ENCODE measurements at places on chromosomes 1 and 21.

- no peak for DNase-seq
Observed at GRCh38 chr1:198118134-198118533, 38.7 kb upstream of the NEK7 start.

DNA sequence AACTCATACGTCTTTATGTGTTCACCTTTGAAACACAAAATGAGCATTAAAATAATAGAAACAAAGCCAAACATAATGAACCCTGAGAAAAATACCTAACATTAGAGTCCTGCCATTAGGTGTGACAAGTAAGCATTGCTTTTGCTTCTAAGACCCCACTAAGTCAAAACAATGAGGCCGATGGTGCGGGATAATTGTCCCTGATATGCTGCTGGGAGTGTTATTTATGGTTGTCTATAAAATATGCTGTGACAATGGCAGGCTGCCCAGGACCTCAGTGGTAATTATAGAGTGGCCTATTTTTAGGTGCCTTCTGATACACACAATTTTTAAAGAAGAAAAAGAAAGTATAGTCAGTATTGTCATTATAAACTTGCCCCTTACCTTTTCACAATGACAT lies 1423.1 kb downstream of the AMY1C start:
- DNase-seq, result peak; percentile 71

DNA sequence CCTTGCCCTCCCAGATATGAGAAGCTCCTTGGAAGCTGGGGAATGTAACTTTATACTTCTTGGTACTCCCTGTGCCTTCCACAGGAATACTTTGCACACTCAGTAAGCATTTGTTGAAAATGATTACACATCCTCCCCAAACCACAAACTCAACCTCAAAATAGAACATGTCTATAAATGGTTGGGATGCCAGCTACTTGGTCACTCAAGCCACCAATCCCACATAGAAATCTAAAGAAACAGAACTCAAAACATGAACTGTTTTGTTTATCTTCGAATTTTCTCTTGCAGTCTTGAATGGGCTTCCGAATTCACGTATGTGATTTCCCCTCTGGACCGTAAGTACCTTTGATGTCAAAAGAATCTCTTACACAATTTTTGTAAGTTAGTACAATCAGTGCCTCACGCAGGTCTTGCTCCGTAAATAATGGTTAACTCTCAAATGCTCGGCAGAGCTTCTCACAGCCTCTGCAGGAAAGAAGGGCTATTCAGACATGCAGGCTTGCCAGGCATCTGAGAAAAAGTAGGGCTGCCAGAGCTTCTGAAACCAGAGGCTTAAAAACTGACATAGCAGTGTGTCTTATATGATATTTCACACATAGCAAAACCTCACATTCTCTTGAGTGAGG lies 26.9 kb downstream of the SORT1 start:
- DNase-seq, result no peak

DNA sequence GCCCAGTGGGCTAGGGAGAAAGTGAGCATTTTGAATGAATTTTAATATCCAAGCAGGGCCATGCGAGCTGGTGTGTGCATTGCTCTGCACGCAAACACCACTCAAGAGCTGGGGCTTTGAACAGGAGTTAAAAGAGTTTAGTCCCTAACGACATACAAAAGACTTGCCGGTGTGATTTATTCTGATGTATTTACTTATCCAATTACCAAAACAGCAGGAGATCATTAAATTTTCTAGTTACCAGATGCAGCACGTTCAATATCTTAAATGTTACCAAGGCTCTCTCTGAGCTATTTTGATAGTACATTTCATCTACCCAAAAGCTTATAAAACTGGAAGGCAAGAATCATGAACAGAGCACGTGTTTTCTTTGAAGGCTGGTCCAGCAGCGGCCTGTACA lies 30.0 kb upstream of the DMRTA2 start:
- no peak for DNase-seq

DNA sequence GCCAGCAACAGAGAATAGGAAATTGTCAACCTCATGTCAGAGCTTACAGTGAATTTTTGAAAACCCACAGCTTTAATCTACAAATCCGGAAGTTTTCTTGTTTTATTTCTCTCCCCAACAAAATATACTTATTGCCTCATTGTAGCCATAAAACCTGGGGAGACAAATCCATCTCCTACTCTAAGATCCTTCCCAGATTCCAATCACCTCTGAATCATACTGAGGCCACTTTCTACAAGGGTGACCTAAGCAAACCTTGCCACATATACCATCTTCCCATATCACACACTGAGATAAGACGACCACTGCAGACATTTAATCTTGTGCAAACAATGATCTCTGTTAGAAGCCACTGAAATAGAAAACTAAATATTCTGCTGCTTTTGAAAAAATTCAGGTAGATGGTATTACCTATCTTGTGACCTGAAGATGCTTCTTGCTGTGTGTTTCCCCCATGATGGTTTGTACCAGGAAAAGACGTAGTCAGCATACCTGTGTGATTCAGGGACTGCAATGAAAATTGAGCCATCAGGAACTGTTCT lies 171.5 kb upstream of the DUSP10 start:
- DNase-seq, result no peak

DNA sequence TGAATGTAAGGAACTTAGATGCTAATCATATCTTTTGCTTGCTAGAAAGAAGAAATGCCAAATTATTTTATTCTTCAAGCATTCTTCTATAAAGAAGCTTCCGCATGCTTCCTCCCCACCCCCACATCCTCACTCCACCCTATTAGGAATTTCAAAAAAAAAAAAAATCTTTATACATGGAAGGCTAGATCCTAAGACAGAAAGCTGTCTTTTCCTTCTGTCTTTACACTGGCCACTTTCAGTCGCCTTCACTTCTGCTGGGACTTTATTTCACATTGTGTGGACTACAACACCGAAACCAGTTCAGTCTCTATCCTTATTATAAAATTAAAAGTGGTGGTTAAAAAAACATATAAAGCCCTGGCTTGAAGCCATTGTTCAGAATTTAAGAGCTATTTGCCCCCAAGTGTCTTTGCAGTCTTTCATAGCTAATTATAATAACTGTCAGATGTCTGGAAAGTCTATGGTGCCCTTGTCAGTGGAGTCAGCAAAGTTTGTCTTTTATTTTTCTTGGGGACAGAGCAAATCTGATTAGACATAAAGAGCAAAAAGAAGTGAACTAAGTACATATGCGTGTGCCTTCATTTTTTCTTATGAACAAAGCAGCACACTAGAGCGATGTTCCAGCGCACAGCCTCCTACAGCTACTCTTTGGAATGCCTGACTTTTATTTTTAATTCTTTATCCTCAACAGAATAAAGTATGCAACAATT lies 297.7 kb downstream of the PTPRC start:
- DNase-seq, result no peak

DNA sequence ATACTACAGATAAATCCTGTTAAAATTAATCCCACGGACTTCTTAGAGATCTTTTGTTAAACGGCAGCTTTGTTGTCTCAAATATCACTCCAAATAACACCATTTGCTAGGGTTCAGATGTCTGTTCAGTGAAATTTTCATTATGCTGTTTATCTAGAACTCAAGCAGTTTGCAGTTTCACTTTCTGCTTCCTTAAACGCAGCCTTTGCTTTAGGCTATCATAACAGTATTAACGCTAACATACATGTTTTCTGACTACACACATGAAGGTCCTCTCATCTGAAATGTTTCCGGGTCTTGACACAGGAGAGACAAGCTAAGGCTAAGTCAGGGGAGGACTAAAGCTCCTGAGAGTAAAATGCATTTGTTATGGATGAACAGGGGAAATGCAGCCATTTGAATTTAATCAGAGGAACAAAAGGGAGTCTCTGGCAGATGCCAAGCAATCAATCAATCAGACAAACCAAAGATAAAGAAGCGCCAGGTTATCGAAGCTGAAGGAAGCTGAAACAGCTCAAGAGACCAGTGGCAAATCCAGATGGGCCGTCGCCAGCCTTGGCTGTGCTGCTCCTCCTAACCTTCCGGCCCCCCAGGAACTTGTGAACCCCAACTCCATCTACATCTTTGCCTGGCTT lies 16.9 kb downstream of the CCSAP start:
- DNase-seq, result no peak

- no peak for DNase-seq
Observed at GRCh38 chr1:149848340-149849110, 50.8 kb upstream of the BOLA1 start.

- no peak for DNase-seq
Observed at GRCh38 chr1:157105988-157106812, 6.6 kb upstream of the ETV3L start.

Data from NCI-H1694 (cell line).